ENCODE measurements at places on chromosomes 16 and 17.

DNA sequence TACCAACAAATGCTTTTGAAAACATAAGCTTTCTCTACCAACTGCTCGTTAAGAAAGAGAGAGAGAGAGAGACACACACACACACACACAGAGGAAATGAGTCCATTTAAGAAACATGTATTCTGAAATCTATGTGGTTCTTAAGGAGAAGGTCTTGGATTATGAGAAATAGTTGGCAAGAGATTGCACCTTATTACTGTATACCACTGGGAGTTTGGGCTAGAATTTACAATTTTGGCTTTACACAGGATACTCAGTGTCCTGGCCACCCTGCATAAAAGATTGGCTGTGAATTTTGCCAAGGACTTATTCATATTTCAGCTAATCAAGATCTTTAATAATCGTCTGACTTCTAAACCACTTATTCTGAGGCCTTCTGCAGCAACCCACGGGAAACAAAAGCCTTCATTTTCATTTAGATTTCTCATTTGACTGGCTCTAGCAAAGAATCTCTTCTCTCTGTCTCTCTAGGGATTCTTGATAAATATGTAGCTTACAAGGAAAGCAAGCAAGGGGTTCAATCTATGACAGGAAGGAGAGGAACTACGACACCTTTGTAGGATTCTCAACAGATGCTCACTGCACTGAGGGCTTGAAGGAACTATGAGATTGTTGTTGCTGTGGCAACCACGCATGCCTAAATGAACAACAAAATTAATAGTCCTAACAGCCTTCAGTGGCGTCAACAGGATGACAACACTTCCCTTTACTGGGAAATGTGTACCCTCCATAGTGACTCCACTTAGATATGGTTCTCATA is 75.3 kb upstream of the GNAO1 start:
- DNase-seq, result no peak

DNA sequence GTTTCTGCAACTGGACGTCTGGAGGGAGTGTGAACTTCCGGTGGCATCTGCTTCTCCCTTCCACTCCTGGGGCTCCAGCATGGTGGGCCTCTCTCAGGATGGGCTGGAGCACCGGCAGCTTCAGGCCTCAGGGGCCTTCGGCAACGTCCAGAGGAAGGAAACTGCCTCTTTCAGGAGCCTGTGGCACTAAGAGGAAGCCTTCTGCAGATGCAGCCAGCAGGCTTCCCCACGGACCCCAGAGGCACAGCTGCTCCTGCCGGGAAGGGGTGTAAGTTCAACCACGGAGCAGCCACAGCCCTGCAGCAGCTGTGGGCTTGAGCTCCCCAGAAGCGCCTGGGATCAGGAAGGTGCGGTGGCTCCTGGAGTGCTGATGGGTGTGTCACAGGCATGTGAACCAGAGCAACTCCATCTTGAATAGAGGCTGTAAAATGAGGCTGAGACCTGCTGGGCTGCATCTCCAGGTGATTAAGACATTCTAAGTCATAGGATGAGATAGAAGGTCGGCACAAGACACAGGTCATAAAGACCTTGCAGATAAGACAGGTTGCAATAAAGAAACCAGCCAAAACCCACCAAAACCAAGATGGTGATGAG is 50.8 kb upstream of the KLHDC4 start:
- no peak for DNase-seq

- no peak for DNase-seq
Measured at GRCh38 chr16:48271728-48272127, 24.4 kb upstream of the ABCC11 start.

- no peak for DNase-seq
Measured at GRCh38 chr16:70156207-70156978, 17.2 kb upstream of the CLEC18C start.

- DNase-seq, result no peak
Measured at GRCh38 chr16:11429823-11430222, 84.6 kb downstream of the RMI2 start.

DNA sequence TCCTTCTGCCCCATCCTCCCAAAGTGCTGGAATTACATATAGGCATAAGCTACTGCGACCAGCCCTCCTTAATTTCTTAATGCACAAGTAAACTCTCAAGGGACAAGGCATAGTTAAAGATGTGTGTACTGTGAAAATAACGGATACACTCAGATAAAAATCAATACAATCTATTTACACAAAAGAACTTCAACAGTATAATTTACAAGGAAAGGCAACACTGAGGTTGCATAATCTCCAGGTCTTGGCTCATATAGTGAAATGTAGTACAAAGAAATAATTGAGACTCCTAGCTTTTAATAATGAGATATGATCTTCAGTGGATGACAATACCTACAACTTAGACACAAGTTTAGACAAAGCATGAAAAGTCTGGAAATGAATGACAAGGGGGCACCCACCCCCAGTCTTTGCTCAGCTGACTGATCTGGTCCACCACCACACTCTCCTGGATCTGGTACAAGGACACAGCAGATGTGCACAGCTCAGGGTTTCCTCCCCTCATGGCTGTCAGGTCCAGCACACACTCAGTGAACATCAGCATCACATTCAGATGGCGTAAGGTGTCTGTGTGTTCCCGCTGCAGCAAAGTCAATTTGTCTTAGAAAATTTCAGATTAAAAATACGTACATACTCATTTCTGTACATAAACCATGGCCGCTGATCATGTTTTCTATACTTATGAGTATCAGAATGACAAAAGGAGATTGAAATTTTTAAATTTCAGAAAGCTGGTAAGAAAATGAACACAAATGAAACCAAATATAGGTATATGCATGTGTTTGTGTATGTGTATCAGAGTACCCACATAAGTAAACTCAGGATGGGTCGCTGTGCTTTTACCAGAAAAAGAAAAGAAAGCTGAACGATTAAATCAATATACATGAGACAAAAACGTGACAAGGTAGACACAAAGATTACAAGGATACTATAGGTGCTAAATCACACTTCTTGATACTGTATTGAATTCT is 33.7 kb upstream of the ALDH3A1 start:
- no peak for DNase-seq

DNA sequence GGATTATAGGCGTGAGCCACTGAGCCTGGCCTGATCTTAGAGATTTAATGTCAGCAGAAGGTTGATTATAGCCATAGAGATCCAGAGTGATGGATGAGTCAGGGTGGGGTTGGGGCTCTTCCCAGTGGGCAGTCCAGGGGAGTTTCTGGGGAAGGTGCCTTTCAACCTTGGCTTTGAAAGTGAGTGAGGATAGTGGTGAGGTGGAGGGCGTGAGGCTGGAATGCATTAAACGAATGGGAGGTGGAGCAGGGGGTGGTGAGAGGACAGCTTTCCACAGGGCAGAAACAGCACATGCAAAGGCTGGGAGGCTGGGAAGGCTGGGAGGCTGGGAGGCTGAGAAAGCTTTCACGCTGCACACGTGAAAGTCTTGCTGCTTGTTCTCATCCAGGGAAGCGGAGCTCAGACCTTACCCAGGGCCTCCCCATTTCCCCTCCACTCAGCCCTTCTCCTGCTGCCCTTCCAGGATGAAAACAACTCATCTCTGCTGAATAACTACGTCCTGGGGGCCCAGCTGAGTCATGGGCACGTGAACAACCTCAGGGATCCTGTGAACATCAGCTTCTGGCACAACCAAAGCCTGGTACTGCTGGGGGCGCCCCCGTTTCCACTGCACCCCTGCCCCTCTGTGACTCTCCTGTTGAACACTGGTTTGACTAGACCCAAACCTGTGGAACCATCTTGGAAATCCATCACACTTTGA is 22.3 kb downstream of the ADGRG5 start:
- no peak for DNase-seq
